ENCODE measurements at places on chromosomes 6 and 20.
A peak's percentile ranks its signal among the peaks of the same experiment; 100 is the strongest.

DNA sequence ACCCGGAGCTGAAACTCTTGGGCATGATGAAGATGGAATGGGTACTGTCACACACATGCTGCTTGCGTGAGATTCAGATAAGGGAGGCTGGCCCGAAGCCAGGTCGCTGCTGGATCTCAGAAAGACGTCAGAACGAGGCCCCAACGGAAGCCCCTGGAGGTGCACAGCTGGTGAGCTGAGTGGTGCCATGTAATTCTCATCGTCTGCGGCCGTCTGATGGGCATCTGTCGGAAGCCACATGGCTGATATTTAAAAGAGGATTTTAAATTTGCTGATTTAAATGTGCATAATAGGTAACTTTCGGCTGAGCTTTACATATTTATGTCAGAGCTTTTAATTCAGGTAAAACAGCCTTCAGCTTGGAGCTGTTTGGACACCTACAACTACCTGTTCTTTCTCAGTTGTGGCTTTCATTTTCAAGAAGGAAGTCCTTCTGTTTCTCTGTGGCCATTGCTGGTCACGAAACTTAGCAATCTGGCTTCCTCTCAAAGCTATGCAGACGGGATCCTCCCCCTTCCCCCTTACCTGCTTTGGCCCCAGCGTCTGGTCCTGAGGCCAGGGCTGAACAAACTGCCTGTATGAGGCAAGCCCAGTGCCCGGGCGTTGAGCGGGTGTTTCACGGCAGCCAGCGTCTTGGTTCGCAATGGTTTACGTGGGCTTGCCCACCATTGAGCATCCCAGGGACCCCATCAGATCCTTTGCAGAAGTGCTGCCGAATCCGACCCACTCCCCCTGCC is 9.2 kb downstream of the SLCO4A1 start:
- no peak for DNase-seq

DNA sequence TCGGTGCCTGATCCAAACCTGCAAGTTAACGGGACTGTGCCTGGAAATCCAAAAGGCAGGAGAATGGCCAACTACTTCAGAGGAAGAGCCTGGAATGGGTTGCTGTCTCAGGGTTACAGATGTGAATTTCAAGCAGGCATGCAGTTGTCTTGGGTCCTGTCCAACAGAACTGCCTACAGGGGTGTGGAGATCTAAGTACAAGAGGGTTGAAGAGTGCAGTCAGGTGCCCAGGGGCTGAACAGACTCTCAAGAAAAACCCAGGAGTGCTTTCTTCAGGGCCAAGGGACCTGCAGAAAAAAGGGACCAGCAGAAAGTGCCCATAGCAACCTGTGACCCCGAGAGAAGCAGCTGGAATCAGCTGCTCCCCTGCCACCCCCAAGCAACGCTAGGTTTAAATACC is 71.0 kb downstream of the PREP start:
- DNase-seq: no peak

GRCh38 chr20:56634307-56634706 is 5.2 kb downstream of the TFAP2C start:
- no peak for DNase-seq

GRCh38 chr6:28943557-28944411 is 20.0 kb upstream of the TRIM27 start:
- no peak for DNase-seq

DNA sequence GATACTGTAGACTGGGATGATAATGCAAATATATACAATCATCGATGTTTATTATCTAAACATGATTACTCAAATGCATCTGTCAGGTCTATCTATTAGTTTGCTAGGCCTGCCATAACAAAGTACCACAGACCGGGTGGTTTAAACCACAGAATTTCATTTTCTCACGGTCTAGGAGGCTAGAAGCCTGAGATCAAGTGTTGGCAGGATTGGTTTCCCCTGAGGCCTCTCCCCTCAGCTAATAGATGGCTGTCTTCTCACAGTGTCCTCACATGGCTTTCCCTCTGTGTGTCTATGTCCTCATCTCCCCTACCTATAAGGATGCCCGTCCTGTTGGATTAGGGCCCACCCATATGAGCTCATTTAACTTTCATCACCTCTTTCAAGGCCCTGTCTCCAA is 512.6 kb upstream of the SLC35B3 start:
- DNase-seq: no peak

GRCh38 chr6:334536-335510 is 42.5 kb downstream of the DUSP22 start:
- no peak for DNase-seq

DNA sequence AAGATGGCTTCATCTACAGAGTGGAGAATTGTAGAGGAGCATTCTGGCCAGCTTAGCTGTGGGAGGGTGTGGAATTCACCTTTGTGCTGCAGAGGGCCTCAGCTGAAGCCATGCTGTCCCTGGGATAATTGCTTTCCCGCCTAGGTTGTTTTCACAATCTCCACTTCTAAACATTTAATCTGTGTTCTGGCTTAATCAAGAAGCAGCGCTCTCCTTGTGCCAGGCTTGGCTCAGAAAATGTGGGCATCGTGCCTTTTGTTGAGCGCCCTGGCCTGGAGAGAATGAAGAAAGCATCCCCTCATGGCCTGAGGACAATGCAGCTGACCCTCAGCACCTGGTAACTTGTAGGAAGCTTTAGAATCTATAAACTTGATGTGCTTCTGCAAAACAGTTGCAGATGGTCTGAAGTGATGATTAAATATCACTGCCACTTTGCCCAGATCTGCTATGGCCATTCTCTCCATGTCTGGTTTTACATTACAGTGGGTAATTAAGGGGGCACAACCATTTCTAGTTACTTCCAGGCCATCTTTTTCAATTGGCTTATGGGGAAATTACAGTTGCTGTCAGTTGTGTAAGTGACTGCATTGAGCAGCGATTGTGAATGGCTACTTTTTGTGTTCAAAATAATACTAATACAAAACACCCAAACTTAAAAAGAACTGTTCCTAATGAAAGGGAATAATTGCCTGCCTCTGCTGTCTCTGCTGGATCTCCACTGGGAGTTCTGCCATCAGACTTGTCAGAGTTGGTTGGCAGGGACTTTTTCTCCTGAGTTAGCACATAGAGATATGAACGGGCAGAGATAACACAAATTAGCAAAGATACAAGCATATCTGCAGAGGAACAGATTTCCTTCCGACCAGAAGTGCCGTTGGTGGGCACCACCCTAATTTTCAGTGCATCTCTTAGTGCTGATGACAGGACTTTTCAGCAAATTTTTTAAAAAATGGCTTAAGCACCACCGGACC is 18.4 kb downstream of the CTNNBL1 start:
- DNase-seq: no peak

GRCh38 chr6:24720131-24720603 is 1.2 kb upstream of the C6orf62 start:
- no peak for DNase-seq

DNA sequence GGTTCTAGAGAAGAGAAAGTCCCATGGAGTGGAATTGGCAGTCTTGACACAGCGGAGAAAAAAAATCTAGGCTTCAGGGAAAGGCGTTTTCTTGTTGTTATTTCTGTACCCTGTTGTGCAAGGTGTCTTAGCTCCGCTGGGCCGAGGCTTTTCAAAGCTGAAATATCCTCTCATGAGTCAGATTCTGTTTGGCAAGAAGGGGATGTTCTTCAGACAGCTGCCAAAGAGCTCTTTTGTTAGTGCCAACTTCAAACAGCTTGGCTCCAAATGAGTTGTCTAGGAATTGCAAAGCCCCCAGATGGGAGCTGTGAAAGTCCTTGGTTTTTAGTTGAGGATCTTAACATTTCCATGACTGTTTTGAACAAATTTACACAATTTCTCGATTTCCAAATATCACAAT is 45.6 kb downstream of the LRRN4 start:
- DNase-seq: no peak

DNA sequence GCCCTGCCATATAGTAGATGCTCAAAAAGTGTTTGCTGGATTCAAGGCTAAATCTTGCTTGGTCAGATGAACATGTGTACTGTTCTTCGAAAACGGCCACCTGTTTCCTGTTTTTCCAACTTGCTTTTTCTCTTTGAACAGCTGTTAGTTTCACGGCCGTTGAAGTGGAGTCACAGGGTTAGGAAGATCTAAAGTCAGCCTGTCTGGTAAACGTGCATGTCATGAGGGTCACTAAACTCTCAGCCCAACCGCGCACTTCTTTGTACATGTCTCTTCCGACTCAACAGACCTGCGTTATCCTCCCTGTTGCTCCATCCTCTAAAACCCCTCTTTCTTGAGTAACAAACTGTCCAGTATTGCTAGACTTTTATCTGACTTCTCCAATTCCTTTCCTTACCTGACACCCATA is 93.2 kb upstream of the MAN1A1 start:
- DNase-seq: no peak

DNA sequence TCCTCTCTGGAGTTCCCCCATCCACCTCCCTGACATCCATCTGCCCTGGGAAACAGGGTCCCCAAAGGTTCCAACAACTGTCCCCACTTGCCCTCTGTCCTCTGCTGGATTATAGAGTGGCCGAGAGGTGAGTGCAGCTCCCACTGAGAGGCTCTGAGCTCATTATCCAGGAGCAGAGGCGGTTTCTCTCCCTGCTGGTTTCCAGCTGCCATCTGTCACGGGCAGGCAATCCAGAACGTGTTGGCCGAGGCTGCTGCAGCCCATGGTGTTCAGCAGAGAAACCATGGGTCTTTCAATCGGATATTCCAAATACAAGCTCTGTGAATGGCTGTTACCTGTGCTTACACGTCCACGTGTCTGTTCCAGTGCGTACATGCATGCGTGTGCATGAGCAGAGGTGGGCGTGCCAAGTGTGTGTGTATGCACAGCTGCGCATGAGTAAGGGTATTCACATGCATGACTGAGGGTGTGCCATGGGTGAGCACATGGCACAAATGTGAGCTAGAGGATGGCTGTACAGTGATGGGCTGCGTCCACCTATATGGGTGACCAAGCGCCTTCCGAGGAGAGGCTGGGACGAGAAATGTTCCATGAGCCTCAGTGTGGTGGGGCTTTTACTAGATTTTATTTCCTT is 183.7 kb upstream of the PMEPA1 start:
- no peak for DNase-seq

DNA sequence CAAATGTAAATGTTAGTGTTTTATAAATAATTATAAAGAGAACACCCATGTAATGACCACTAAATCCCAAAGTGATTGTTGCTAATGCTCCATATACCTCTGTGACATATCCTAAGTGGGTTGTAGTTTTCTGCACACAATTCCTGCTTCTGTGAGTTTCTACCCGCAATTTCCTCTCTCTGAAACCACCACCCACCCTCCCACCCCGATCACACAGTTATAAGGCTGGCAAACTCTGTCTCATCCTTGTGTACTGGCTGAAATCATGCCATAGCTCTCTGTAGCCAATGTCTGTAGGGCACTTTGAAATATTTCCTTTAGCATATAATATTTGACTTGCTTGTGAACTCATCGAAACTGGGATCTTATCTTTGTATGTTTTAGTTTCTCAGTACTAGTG is 236.6 kb downstream of the PLCB1 start:
- no peak for DNase-seq

DNA sequence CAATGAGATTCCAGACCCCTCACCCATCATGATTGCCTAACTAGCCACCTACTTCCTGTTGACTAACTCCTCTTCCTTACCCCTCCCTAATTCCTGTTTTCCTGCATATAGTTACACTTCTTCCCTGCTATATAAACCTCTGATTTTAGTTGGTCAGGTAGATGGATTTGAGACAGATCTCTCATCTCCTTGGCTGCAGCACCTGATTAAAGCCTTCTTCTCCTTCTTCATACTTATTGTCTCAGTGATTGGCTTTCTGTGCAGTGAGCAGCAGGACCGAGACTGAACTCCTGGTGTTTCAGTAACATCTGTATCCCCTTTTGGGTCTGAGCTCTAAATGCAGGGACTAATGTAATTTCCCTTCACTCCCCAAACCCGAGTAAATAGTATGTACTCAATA is 51.7 kb upstream of the ATXN1 start:
- no peak for DNase-seq

GRCh38 chr20:15656124-15656523 is 917.1 kb downstream of the KIF16B start:
- DNase-seq: no peak

GRCh38 chr20:33666293-33667244 is at the start of gene ACTL10:
Gene ACTL10 (plus strand): TSS chr20:33666943. CDS start chr20:33667498, 555 bp downstream.
- DNase-seq: peak; percentile 97

GRCh38 chr20:44701118-44701857 is 13.9 kb upstream of the CCN5 start:
- no peak for DNase-seq

DNA sequence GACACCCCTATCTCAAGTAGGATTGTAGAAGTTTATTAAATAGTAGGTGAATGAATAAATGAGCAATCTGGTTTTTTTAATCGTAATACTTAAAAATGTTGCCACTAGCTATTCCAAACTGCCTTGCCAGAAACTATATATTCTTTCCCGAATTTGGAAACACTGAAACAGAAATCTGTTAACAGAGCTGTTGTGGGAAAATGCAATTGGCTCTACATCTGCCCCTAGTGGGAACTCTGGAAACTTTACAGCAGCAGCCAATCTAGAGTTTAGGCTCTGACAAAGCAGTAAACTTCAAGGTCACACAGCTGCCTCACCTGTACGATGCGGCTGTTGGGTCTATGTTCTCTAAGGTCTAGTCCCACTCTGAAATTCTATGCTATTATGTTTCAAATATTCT is 41.7 kb downstream of the SYNE1 start:
- DNase-seq: no peak

DNA sequence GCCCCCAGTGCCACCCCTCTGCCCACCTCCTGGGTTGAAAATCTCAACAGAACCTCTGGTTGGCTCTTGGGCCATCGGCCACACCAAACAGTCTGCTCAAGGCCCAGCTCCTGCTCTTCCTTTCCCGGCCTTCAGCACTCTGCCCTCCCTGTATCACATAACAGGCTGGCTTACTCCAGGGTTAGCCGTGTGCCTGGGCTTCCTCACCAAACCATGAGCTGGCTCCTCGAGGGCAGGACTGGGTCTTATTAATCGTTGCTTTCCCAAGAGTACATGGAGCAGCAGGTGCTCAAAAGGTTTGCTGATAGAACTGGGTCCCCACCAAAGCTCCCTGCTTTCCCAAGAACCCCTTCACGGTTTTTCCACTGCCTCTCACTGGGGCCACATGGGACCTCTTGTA is 12.7 kb upstream of the FAM83C start:
- DNase-seq: no peak

GRCh38 chr20:21272279-21272678 is 30.9 kb upstream of the XRN2 start:
- DNase-seq: no peak

DNA sequence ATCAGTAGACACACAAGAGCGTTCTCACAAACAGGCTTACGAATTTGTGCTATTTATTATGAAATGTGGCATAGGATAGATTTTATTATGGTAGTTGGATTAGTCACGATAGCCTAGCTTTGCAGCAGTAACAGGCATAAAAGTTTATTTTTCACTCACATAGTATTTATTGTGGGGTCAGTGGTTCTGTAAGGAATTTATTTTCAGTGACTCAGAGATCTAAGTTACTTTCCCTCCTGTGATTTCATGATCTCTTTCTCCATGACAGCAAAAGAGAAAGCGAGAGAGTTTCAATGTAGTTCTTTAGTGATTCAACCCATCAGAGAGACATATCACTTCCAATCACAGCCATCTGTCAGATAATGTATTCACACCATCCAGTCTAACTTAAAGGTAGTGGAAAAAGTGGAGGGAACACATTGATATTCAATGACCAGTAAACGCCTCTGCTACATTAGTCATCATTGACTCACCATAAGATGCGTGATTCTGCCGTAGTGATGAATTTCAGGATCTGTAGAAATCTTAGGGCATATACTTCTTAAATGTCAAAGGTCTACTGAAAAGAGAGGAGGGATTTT is 605.5 kb downstream of the HDGFL1 start:
- peak; percentile 45 for DNase-seq
